Dermis microvascular lymphatic vessel endothelial cell (primary cell): ENCODE measurements at places on chromosomes 2 and 18. TPM values are rescaled to one million over a fixed set of nuclear protein-coding genes. Genes with fewer than 3 reads are reported as not detected.

GRCh38 chr2:62968668-62969067, 82.0 kb upstream of the OTX1 start:
- no peak for DNase-seq

DNA sequence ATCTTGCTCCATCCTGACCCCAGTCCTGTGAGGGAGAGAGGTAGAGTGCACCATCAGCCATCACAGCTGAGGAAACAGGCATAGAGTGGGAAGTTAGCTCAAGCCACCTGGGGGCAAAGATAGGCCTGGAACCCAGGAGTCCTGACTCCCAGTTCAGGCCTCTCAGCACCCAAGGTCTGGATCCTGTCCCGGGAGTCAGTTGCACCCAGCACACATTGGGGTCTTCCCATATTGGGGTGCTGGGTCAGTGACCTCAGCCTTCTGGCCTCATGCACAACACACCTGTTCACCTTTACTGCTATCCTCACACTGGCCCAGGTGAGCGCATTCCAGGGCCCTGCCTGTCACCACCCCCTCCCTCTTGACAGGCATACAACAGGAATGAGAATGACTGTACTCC, 24.7 kb downstream of the ST8SIA5 start:
- DNase-seq: no peak

GRCh38 chr2:232325324-232326273, 53.0 kb upstream of the ALPP start:
- no peak for DNase-seq

DNA sequence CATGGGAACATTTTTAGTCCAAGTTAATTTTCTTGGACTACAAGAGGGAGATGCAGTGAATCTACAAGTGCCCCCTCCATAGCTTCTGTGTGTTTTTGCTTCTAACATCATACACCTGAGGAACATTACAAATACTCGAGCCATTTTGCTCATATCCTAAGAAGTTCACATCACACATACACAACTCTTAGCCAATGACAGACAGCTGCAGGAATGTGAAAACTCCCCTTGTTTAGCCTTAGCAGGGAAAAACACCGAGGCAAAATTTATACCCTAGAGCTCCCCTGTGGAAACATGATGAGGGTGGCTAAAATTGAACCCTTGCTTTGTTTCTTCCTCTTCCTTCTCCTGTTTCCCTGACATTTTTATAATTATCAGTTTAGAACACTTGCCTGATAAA, 928.3 kb upstream of the NRXN1 start:
- DNase-seq: no peak

GRCh38 chr18:68417826-68418225, 297.1 kb downstream of the TMX3 start:
- no peak for DNase-seq

DNA sequence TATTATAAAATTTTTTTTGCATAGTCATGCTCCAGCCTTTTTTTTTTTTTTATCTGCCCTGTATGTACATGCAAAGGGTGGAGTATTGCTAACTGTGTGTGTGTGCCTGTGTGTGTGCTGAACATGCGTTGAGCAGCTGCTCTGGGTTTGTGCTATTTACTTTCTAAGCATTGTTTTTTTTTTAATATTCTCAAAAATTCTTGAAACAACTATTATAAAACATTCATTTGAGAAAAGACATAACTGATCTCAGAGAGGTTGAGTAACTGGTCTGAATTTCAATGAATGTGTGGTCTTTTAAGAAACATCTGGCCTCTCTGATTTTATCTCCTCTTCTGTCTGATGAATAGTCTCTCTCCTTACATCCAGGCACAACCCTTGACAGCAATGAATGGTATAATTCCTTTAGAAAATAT, 366.0 kb upstream of the SLC14A2 start:
- DNase-seq: no peak

GRCh38 chr2:104429639-104430358, 424.1 kb upstream of the POU3F3 start:
- no peak for DNase-seq

DNA sequence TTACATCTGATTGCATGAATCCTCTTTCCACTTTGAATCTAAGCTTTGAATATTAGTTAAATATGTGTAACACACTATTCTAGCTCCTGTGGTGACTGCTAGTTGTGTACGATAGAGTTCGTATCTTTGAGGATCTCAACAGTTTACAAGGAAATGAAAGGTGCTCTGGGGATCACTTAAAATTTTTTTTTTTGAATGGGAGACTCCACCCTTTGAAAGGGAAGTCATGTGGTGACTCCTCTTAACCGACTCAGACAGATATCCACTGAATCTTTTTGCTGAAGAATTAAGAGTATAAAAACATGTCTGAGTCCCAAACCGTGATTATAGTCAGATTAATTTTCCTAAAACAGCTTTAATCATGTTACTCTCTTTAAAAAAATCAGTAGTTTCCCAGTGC, 4.0 kb downstream of the CLIP4 start:
- no peak for DNase-seq

DNA sequence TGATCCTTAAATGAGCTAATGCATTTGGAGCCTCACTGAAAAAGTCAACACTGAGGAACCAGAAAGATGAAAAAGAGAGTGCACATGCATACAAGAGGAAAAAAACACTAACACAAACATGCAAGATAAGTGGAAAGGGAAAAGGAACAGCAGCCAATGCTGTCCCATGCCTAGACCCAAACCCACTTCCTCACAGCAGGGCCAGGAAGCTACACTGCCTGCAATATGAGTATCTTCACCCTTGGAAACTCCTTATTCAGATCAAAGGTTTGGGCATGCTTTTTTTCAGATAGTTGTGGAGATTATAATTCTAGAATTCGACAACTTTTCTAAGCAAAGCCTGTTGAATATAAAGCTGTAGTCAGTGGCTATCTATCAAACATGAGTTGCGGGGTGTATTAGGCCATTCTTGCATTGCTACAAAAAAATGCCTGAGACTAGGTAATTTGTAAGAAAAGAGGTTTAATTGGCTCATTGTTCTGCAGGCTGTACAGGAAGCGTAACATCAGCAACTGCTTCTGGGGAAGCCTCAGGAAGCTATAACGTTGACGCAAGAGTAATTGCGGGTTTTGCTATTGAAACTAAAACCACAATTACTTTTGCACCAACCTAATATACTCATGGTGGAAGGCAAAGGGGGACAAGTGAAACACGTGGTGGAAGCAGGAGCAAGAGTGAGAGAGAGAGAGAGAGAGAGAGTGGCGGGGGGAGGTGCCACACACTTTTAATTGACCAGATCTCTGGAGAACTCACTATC, 138.2 kb downstream of the MBD2 start:
- no peak for DNase-seq

- no peak for DNase-seq
Measured at GRCh38 chr2:17966798-17967197, 88.3 kb downstream of the KCNS3 start.

GRCh38 chr2:110773401-110773921, 41.1 kb downstream of the ACOXL start:
- DNase-seq: no peak

- peak; percentile 69 for DNase-seq
Measured at GRCh38 chr2:75846683-75847190, 136.0 kb upstream of the GCFC2 start.

- DNase-seq: no peak
Measured at GRCh38 chr2:213016166-213016983, 135.0 kb downstream of the IKZF2 start.

- peak; percentile 1 for DNase-seq
Measured at GRCh38 chr2:138948070-138948539, 167.9 kb upstream of the NXPH2 start.

- no peak for DNase-seq
Measured at GRCh38 chr2:26086779-26087178, 52.9 kb downstream of the RAB10 start.

- DNase-seq: no peak
Measured at GRCh38 chr2:23390152-23390551, 5.2 kb downstream of the KLHL29 start.

DNA sequence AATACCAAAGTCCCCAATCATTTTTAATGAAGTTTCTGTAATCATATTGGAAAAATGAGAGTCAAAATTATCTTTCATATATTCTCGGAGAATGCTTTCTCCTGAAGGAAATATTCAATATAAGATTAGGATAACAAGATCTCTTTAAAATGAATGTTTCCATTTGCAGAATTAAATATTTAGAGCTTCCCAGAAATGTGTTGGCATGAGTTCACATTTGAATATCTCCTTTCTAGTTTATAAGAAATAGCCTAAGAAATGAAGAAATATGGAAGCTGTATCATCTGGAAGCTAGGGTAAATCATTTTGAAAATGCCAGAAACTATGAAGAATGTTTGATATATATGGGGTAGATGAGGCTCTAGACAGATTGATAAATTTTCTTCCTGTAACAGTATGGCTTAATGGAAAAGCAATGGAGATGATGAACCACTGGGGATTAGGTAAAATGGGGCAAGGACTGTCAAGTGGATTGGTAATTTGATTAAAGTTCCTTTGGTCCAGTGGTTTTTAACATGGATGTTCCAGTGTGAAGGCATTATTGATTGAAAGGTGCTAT, 184.6 kb upstream of the ZNF804A start:
- DNase-seq: no peak

DNA sequence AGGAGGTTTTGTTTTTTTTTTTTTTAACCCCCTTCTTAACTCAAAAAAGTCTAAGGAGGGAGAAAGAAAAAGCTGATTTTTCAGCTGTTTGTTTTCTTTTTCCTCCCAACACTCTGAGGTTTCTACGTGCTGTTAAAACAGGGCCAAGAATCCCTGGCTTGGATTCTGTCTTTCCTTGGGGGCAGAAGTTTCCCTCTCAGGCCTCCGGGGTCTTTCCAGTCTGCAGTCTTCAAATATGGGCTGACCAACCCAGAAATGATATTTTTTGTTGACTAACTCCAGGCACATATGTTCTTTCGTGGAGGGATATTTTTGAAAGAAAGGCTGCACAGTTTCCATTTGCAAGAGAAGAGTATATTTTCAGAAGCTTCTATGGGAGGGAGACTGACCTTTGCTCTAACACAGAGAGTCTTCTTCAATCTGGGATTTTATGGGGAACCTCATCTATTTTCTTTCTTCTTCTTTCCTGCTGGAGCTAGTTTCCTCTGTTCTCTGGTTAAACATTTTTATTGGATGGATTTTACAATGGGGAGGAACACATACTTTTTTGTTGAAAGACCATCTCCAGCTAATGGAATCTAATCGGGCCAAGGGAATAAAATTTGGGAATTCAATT, 93.3 kb upstream of the SPRED2 start:
- no peak for DNase-seq

DNA sequence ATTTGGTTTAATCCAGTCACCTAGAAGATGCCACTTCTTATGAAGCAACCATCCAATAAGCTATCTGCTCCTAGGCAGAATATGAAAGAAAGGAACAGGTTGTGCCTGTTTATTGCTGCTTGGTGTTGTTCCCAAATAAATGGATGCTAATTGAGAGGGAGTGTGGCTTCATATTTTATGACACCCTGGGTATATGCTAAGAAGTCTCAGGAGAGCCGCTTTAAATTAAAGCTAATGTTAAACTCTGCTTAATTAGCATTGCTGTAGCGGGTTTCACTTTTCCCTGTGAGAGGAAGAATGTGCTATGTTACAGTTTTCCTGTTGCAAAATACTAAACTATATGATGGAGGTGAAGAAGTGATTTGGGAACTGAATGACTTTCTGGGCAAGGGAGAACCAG, 48.7 kb upstream of the TANK start:
- DNase-seq: no peak

- no peak for DNase-seq
Measured at GRCh38 chr2:174340400-174341292, 5.9 kb downstream of the SP9 start.

DNA sequence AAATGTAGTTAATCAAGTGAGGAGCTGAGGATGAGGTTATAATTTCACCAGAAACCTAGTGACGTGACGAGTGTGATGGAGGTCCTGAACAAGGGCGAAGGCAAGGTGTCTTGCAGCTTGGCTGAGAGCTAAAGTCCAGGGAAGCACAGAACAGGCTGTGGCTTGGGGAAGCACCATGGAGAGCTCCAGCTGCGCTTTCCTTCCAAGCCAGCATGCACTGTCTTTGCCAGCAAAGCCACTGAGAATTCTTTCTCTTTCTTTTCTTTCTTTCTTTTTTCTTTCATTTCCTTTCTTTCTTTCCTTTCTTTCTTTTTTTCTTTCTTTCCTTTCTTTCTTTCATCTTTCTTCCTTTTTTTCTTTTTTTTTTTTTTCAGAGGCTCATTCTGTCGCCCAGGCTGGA, 239.3 kb downstream of the FBXO15 start:
- peak; percentile 14 for DNase-seq

- DNase-seq: peak; percentile 35
Measured at GRCh38 chr2:126359494-126359893, 296.5 kb upstream of the GYPC start.

DNA sequence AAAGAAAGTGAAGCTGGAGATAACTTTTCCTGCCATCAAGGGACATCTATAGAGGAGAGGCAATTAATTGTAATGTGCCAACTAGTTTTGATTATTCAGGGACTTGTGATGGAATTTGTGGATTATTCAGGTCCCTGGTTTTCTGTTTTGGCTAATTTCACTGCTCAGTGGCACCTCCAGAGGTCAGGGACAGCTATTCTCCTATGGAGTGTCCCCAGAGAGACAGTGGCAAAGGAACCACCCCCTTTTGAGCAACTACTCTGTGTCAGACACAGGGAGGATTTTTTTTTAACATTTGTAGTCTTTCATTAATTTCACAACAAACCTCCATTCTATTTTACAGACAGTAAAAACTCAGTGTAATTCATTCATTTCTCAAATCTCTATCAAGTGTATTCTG, 206.0 kb upstream of the SPRED2 start:
- DNase-seq: no peak

DNA sequence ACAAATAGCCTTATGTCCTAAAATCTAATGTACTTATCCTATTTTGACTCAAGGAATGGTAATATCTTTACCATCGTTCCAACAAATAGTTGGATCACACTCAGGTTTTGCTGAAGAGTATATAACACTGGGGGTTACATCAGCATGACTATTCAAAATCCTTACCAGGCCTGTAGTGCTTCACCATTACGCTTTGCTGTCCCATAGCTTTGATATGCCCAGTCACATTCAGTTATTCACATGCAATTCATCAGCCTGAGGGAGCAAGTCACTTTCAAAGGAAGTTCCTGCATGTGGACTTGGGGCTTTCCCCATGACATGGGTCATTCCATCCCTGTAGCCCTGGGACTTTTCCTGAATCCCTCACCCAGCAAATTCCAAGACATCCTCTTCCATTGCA, 39.6 kb downstream of the FTCDNL1 start:
- no peak for DNase-seq

The AQP12B gene
- not detected in 2 replicates for total RNA-seq

The ADD2 gene
- 8.0 and 23.4 TPM in 2 replicates for total RNA-seq

The ITM2C gene
- 31.6 and 70.9 TPM in 2 replicates for total RNA-seq

The CDH19 gene
- total RNA-seq: under 0.01 TPM in 2 replicates

The ALK gene
- total RNA-seq: not detected in 2 replicates

The ATG9A gene
- total RNA-seq: 34.5 and 60.4 TPM in 2 replicates

The DYNAP gene
- total RNA-seq: not detected in 2 replicates

The RRM2 gene
- 18.1 and 29.1 TPM in 2 replicates for total RNA-seq

The MDH1B gene
- total RNA-seq: 0.13 TPM in 2 replicates
